Activated T-cell treated with anti-CD3 and anti-CD28 coated beads for 24 hours (primary cell): ENCODE measurements at places on chromosomes 6 and 20.

DNA sequence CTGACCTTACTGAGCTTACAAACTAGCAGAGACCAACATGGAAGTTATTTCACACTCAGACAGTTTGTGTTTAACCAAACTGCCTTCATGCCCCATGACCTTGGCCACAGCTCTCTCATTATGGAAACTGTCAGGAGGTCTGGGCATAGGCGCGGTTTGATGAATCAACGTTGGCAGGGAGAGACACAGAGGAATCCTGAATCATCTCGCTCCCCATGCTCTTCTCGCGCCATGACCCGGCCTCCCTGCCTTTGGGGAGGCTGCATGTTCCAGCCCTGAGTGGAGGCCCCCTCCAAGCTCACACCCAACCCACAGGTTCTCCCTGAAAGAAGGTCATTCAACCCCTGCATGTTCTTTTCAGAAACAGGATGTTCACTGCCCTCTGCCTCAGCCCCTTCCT lies 15.9 kb upstream of the GDAP1L1 start:
- no peak for DNase-seq

DNA sequence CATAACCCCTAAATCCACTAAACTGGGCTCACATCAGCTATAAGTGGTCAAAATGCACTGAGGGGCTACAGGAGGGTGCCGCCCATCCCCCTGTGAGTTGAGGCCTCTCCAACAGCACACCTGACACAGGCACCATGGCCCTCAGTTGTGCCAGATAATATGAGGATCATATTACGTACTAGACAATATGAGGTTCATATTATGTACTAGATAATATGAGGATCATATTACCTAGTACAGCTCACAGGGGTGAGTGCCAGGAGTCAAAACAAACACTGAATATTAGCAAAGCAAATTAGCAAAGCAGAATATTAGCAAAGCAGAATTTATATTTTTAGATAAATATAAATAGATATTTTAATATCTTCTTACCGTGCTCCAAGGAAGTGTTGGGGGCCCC lies 35.3 kb downstream of the CD24 start:
- no peak for DNase-seq

DNA sequence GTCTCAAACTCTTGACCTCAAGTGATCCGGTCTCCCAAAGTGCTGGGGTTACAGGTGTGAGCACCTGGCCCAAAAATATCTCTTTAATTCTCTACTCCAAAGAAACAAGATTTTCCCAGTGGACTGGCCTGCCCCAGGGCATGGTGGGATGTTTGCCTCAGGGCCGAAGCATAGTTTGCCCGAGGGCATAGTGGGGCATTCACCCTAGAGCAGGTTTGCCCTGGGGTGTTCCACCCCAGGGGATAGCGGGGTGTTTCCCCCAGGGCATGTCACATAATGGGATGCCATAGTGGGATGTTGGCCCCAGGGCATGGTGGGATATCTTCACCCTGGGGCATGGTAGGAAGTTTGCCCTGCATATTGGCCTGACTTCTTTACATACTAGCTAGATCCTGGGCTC lies 97.2 kb downstream of the VEGFA start:
- no peak for DNase-seq

DNA sequence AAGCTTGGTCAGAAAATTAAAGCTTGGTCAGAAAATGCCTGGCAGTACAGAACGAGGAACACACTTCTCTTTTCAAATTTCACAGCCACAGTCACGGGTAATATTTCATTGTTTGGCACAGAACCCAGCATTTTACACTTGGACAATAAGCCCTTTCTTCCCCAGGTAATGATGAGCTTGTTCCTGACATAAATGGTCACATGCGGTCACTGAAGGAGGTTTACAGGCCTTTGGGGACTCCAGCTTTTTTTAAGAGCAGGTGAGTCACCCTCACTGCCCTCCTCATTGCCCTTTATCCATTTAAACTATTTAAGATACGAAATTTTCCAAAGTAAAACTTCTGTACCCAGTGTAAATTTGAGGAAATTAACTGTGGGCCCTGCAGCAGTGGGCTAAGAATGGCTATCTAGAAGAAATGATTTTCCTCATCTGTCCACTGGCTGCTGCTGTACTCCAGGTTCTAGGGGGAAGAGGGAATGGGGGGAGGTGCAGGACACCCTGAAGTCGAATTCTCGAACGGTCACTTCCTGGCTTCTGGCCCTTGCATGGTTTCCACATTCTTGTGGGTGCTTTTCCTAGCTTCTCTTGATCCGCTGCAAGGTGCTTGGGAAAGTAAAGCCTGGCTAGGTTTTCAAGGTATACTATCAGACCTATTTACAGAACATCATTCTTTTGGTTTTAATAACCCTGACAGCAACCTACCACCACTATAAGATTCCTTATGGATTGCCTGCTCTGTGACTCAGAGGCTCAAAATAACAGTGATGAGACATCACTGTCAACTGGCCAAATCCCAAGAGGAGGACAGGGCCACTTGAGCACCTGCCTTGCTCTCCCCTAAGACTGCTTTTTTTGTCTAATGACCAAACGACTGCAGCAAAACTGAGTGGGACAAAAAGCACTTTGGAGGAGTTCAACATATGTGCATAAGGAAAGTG lies 75.8 kb downstream of the PREP start:
- DNase-seq, result no peak

- DNase-seq, result no peak
Observed at GRCh38 chr6:116568821-116569755, 2.2 kb upstream of the RWDD1 start.

- no peak for DNase-seq
Observed at GRCh38 chr6:64230530-64230929, 594.9 kb downstream of the PHF3 start.

GRCh38 chr20:15251171-15251570 lies 913.8 kb upstream of the FLRT3 start:
- DNase-seq, result no peak

DNA sequence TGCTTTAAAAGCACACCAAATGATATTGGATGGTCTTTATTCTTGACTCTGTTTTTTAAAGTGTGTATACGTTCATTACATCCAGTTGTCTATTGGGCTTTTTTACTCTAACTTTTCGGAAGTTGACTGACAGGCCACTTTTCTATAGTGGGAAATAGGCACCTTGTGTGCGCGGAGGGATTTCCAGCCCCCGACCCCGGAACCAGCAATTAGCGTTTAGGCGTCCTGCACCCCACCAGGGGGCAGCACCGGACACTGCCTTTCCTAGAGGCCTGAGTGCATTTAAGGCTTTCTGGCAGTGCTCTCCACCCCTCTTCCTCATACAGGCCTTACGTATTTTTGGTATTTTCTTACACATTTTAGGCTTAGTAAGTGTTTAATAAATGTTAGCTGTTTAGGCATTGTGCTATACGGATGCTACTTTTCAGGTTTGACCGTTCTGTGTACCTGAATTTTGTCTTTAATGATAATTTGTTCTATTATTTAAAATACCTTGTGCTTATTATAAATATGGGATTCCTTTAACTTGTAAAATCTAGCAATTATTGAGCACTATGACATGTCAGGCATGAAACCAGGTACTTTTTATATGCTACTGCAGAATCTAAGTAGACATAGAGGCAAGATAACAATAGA lies 231.8 kb downstream of the BCKDHB start:
- peak; percentile 42 for DNase-seq

DNA sequence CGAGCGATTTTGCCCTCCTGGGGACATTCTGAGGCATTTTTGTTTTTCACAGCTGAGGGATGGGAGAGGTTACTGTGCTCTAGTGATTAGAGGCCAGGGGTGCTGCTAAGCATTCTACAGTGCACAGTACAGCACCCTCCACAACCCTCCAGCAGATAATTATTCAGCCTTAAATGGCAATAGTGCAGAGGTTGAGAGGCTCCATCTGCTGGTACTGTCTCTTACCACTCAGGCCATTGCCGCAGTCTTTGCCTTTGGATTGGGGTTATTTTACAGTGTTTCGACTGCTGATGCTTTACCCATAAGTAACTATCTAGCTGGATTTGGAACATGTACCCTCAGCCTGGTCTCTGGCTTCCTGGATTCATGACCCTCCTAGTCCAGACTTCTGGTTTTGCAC lies 705.3 kb downstream of the KIF16B start:
- no peak for DNase-seq

DNA sequence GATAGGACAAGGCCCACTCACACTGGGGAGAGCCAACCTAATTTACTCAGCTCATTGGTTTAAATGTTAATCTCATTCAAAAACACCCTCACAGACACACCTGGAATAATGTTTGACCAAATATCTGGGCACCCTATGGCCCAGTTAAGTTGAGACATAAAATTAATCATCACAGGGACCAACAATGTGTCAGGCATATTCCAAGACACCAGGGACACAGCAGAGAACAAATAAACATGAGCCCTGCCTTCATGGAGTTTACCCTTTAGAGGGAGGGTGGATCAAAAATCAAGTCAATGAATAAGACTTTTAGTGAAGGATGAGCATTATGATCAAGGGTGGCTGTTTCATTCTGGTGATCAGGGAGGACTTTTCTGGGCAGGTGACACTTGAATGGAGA lies 98.7 kb upstream of the CHD6 start:
- DNase-seq, result no peak

- DNase-seq, result no peak
Observed at GRCh38 chr6:34908194-34908593, 19.1 kb downstream of the ANKS1A start.

DNA sequence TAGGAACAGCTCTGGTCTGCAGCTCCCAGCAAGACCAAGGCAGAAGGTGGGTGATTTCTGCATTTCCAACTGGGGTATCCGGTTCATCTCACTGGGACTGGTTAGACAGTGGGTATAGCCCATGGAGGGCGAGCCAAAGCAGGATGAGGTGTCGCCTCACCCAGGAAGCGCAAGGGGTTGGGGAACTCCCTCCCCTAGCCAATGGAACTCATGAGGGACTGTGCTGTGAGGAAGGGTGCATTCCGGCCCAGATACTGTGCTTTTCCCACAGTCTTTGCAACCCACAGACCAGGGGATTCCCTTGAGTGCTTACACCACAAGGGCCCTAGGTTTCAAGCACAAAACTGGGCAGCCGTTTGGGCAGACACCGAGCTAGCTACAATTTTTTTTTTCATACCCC lies 21.8 kb downstream of the HDDC2 start:
- DNase-seq, result no peak

DNA sequence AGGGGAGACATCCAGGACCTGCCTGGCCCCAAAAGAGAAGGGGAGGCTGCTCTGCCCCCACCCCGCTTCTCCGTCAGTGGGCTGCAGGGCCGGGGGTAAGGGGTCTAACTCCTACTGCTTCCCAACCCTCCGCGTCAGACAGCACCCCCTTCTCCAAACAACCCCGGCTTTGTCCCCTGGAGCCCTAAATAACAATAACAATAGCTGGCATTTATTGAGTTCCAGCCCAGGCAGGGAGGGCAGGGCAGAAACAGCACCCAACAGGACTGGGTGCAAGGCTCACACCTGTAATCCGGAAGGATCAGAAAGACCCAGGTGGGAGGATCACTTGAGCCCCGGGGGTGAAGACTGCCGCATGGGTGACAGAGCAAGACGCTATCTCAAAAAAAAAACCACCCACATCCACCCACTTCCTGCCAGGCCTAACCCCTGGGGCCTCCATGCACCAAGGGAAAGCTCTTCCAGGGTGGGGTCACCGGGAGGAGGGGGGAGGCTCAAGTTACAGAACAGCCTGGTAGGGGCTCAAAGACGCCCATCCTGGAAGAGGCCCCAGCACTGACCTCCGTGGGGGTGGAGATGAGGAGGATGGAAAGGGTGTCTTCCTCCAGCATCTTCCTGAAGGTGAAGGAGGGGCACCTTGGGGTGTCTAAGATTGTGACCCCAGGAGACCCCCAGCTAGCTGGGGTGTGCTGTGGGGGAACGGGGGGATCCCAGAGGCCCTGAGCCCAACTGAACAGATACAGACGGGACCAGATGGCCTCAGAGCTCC lies 1.3 kb upstream of the FNDC11 start:
- no peak for DNase-seq

DNA sequence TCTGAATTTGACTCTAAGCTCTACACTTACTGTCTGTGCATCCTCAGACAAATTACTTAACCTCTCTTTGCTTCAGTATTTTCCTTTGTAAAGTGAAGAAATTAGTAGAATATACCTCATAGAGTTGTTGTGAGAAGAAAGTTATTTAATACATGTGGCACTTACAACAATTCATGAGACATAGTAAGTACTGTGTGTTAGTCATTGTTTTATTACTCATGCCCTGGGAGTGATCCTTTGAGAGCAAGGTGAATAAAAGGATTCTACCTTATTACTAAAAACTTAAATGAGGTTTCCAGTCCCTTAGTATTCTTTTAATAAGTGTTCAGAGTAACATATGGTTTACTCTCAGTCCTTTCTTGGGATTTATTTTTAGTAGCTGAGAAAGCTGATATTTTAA lies 233.6 kb upstream of the MAP3K7 start:
- no peak for DNase-seq

GRCh38 chr6:48476257-48476656 lies 365.3 kb upstream of the PTCHD4 start:
- no peak for DNase-seq

DNA sequence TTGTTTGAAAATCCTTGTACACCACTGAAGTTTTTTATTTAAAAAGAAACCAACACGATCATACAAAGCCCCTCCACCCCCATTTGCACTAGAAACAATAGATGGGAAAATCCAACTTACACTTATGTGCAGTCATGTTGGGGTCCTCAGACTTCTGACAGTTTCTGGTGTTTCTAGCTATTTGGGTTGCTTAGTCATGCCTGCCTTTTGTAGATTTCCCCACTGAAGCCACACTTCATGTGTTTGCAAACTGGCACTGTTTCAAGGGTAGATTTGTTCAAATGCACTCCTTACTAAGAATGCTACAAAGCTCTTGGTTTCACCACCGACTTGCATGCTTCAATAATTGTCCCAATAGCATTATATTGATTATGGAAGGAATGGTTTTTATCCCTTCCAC lies 1.5 kb downstream of the SH3BGRL2 start:
- DNase-seq, result no peak

- DNase-seq, result no peak
Observed at GRCh38 chr6:26130581-26131249, 43.5 kb downstream of the HFE start.

DNA sequence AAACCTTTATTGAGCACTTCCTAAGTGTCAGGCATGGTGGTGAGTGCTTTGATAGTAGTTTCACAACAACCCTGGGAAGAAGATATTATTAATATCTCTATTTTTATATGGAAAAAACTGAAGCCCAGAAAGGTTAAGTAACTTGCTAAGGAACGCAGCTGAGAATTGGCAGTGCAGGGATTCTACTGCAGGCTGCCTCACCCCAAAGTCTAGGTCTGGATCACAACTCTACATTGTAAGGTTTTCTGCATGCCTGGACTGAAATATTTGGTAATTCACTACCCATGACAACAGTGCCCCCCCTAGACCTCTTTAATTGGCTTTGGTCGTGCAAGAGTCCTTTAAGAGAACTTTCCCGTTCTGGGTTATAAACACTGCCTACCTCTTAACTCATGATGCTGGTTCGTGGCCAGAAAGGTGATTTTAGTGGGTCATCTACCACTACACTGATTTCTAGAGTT lies 67.1 kb upstream of the KCNQ5 start:
- DNase-seq, result no peak

GRCh38 chr20:51027035-51027795 lies 4.3 kb upstream of the KCNG1 start:
- DNase-seq, result no peak

- DNase-seq, result no peak
Observed at GRCh38 chr6:131173680-131174079, 38.4 kb downstream of the AKAP7 start.

- no peak for DNase-seq
Observed at GRCh38 chr6:1686117-1687098, 76.7 kb downstream of the FOXC1 start.

- no peak for DNase-seq
Observed at GRCh38 chr20:55472704-55473103, 532.6 kb downstream of the CBLN4 start.
